GOT3 (cell line): ENCODE measurements at places on chromosomes 2 and 18.

DNA sequence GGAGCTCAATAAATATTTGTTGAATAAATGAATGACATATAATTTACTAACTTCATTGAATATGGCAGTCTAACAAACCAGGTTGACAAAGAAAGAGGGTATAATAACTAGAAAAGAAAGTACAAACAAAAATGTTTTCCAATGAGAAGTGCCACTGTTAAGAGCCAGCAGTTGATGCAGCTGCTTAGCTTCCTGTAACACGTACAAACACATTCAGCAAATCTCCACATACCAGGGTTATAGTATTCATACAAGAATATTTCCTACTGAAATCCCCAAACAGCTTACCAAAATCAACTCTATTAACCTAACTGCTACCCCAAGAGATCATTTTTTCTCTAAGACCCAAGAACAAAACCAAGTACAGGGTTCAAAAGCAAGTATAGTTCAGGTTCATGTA, 77.7 kb downstream of the THADA start:
- DNase-seq, result no peak

- no peak for DNase-seq
Measured at GRCh38 chr2:152740743-152741328, 22.4 kb downstream of the ARL6IP6 start.

DNA sequence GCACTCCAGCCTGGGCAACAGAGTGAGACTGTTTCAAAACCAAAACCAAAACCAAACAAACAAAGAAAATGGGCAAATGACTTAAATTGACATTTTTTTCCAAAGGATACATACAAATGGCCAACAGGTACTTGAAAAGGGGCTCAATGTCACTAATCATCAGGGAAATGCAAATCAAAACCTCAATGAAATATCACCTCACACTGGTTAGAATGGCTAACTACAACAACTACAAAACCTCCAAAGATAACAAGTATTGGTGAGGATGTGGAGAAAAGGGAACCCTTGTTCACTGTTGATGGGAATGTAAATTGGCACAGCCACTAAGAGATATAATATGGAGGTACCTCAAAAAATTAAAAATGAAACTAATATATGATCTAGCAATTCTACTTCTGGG, 213.2 kb upstream of the HS6ST1 start:
- DNase-seq, result no peak

GRCh38 chr2:43221124-43221762, 5.2 kb downstream of the ZFP36L2 start:
- no peak for DNase-seq

GRCh38 chr2:180872255-180872654, 108.2 kb upstream of the UBE2E3 start:
- no peak for DNase-seq

GRCh38 chr2:96618596-96619283, 19.4 kb downstream of the KANSL3 start:
- DNase-seq, result no peak

DNA sequence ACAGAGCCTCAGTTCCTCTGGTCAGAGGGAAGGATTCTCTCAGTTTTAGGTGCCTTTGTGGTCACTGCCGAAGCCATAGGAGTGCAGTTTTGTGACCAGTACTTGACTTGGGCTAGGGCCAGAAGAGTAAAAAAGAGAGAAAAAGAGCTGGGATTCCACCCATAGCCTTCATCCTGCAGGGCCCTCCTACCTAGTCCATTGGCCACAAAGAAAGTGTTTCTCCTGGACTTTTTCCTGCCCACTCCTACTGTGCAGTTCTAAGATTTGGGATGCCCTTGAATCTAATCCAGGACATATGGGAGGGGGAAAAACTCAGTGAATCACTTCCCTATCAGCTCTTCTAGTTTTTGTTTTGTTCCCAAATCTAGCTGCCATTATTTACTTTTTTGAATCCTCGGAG, 26.0 kb downstream of the FAM117B start:
- DNase-seq, result no peak

GRCh38 chr2:226655871-226656270, 143.7 kb downstream of the IRS1 start:
- no peak for DNase-seq

DNA sequence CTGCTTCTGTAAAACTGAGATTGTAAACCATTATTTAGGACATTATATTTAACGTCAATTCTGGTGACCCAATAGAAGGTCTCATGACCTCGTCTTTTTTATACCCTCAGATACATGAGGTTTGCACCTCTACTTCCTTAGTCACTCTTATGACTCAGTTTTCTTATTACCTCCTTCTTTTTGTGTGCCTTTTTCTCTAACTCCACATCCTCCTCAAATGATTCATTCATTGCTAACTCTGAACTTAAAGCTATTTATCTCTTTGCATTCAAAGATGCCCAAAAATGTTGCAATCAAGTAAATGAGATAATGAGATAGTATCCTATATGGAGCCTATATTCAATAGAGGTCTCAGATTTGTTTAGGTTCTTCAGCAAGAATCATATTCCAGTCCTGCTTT, 121.0 kb upstream of the KYNU start:
- no peak for DNase-seq

DNA sequence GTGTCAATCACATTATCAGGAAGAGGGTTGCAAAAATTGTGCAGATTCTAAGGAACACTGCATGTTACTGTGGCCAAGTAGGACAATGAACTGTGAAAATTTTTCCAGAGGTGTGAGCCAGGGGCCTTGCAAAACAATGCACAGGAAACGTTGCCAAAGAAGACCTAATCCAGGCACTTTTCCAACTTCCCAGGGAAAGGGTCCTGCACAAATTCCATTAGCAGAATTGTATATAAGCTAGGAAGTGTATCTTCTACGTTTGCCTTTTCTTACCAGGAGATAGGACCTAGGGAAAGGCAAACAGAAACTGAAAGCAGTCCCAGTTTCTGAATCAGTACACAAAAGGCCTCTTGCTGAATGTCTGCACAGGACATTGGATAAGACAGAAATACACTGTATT, 1888.3 kb upstream of the CELF4 start:
- no peak for DNase-seq

GRCh38 chr2:110865188-110865587, 132.8 kb downstream of the ACOXL start:
- DNase-seq, result no peak

DNA sequence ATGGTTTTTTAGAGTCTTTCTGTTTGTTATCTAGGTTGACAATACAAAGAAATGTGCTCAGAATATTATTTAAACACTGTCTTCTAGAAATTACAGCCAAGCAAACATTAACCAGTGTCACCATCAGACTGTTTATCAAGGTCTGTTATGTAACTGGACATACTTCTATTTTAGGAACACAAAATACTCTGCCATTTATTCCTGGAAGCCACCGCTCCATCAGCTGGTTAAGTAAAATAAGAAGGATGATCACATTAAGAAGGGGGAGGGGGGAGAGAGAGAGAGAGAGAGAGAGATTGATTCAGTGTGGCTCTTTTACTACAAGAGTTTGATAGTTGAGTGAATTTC, 47.9 kb downstream of the MBP start:
- DNase-seq, result no peak

- no peak for DNase-seq
Measured at GRCh38 chr2:96171831-96172230, 26.6 kb upstream of the DUSP2 start.

GRCh38 chr2:159035790-159036411, 67.5 kb downstream of the TANC1 start:
- DNase-seq, result no peak

GRCh38 chr2:196719110-196719872, 79.8 kb downstream of the CCDC150 start:
- no peak for DNase-seq

- DNase-seq, result no peak
Measured at GRCh38 chr2:39419282-39420223, 17.5 kb downstream of the MAP4K3 start.

DNA sequence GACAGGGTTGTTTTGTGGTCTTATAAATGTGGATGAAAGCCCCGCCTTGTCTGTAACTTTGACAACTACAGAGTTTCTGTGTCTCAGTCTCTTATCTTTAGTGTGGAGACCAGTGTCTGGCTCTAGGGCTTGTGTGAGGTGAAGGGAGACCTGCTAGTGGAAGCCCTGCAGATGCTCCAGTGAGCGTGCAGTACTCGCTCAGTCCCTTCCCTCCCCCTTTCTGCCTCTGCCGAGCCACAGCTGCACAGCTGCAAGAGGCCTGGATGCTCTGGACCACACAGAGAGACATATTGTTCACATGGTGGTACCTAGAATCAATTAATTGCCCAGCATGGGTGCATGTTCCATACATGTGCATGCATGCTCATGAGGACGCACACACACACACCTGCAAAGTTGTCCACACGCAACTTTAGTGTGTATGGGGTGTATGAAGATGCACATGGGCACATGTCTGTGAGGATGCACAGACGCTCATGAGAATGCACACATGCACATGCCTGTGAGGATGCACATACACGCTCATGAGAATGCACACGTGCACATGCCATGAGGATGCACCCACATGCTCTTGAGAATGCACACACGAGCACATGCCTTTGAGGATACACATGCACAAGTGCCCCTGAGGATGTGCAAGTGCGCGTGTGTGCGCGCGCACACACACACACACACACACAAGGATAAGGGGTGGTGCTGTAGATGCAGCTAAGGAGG, 282.1 kb upstream of the HS6ST1 start:
- no peak for DNase-seq

- DNase-seq, result no peak
Measured at GRCh38 chr2:168188002-168188401, 59.4 kb downstream of the STK39 start.

DNA sequence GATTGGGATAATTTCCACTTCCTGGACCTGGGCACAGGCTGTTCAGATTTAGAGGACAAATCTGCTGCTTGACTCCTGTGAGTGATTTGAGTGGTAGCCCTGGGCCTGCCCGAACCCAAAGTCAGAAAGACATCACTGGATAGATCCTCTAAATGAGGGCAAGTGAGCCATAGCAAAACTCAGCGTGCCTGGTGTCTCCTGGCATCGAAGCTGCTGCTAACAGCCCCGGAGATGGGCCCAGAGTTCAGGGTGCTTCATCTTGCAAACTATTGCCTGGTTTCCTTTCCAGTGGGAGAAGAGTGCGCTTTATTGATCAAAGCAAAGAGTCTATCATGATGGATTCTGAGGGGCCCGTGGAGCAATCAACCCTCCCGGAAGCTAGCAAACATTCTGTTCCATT, 153.1 kb upstream of the KLHL29 start:
- no peak for DNase-seq

- no peak for DNase-seq
Measured at GRCh38 chr18:4144201-4144600, 310.9 kb downstream of the DLGAP1 start.

GRCh38 chr2:144162652-144163051, 357.3 kb downstream of the ZEB2 start:
- no peak for DNase-seq

DNA sequence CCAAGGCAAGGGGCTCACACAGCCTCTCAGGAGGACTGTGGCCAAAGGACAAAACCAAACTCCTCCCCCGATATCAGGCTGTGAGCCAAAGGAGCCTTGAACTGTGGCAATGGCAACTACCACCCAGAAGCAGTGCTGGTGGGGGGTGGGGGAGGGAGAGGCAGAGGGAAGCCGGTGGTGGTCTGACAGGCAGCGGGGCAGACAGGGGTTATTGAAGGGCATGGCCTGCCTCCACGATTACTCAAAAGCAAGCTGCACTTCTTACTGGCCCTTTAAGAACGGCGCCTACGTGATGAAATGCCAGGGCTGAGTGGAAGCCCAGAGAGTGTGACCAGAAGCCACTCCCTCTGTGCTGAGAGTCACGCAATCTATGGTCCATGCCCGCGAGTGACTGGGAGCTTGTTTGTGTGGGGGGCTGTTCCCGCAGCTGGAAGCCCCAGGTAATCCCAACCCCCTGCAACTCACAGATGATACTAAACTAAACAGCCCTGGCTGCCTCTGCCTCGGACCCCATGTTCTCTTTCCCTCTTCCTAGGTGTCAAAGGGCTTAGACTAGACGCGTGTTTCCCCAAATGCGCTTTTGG, 128.2 kb upstream of the CXCR4 start:
- DNase-seq, result no peak

- DNase-seq, result no peak
Measured at GRCh38 chr2:27149570-27150405, 984 bp downstream of the TCF23 start.

- no peak for DNase-seq
Measured at GRCh38 chr2:23465936-23466335, 81.0 kb downstream of the KLHL29 start.

GRCh38 chr2:70549962-70550361, 3.7 kb downstream of the TGFA start:
- no peak for DNase-seq

DNA sequence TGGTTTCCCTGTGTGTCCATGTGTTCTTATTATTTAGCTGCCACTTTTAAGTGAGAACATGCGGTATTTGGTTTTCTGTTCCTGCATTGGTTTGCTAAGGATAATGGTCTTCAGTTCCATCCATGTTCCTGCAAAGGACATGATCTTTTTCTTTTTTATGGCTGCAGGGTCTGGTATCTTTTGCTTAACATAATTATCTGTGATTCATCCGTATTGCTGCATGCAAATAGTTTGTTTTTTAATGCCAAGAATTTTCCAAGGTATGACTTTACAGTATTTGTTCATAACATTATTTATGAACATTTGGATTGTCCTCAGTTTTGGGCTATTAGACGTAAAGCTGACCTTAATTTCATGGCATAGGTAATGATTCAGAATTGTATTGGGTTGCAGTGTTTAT, 17.8 kb downstream of the GIGYF2 start:
- no peak for DNase-seq
